ENCODE measurements at places on chromosomes 12 and 14. TPM values are rescaled to one million over a fixed set of nuclear protein-coding genes. Genes with fewer than 3 reads are reported as not detected.

DNA sequence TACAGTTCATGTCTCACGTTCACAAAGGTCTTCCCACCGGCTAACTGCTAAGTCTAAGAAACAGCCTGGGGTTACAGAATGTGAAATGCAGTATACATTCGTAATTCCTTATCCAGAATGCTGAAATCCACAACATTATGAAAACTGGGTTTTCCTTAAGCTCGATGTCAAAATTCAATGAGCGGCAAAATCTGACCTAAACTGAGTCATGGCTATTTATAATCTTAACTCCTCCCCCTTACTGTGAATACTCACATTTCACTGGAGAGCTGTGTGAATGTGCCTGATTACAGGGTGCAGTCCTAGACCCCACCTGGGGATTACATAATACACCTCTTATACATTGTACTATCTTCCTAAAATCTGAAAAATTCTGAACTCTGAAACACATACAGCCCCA, 35.3 kb downstream of the STX2 start:
- no peak for DNase-seq

GRCh38 chr12:1822699-1823098, 2.3 kb downstream of the LRTM2 start:
- no peak for DNase-seq

Gene PTPN6
- 0.38 TPM for polyA plus RNA-seq

Gene OR4E2
- not detected for polyA plus RNA-seq

DNA sequence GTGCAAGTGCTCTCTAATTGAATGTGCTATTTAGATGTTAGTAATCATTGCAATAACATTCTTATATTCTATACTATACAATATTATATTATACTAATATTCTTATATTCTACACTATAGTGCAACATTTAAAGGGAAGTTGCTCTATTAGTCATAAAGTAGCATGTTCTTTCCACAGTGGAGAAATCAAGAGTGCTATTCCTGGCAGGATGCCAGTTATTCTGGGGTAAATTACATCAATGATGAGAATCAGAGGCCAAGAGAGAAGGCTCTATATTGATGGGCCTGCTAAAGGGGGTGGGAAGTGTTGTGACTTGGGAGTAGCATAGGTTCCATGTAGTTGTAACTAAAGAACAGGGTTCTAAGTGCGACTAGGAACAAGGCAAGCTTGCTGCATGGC, 121.5 kb downstream of the SLC15A5 start:
- no peak for DNase-seq

DNA sequence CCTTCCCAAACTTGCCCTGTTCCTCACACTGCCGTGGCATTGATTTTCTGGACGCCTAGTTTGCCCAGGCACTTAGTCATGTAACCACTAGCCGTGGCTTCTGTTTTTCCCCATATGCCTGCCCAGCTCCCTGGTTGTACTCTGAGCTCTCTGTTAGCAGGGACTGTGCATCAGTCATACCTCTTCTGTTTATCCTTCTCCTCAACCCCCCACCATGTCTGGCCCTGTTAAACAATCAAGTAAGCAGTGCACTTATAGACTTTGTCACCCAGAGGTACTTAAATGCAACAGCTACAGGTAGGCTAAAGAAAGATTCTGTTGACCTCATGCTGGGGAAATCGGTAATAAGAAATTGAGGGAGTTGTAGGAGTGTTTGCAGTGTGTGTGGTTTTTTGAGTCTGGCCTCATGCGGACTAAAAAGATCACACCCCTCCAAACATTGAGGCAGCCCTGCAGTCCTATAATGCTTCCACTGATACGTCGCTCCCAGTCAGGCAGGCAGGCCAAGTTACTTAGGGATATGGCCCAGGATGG, 17.0 kb downstream of the UBE3B start:
- no peak for DNase-seq

GRCh38 chr14:66005900-66006434, 480.2 kb upstream of the CCDC196 start:
- DNase-seq: no peak

- DNase-seq: no peak
Observed at GRCh38 chr14:38074754-38075153, 132.9 kb upstream of the SSTR1 start.

DNA sequence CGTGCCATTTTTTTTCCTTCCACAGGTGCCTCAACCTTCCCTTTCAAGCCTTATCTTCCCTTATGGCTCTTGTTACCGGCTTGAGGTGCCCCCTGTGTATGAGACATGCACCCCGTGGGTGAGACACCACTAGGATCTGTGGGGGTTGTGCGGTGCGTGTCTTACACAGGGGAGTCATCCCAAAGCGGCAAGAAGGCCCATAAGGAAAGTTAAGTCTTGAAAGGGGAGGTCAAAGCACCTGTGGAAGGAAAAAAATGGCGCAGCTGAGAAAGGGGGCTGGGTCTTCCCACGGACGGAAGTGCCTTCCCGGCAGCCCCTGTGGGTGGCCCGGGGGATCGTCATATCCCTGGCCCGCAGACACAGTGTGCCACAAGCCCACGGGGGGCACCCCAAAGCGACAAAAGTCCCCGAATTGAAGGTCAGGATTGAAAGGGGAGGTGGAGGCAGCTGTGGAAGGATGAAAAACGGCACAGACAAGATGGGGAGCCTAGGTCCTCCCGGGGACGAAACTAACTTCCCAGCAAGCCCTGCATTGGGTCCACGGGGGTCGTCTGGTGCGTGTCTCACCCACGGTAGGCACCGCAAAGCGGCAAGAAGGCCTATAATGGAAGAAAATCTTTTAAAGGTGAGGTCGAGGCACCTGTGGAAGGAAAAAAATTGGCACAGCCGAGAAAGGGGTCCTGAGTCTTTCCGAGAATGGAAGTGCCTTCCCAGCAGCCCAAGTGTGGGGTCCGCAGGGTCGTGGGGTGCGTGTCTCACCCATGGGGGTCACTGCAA, 273.3 kb downstream of the ALG10 start:
- no peak for DNase-seq
